ENCODE measurements at places on chromosomes 4 and X.
A peak's percentile ranks its signal among the peaks of the same experiment; 100 is the strongest.

GRCh38 chr4:118898684-118899138 lies 10.1 kb downstream of the SYNPO2 start:
- no peak for DNase-seq

- DNase-seq, result no peak
Measured at GRCh38 chrX:53048169-53049126, at the start of gene GPR173. Gene GPR173 (plus strand): TSS chrX:53048789. CDS start chrX:53076622, 27,833 bp downstream.

GRCh38 chrX:147846676-147847075 lies 65.0 kb upstream of the FMR1 start:
- no peak for DNase-seq

GRCh38 chr4:10629394-10629793 lies 55.2 kb downstream of the CLNK start:
- DNase-seq, result no peak

- DNase-seq, result no peak
Measured at GRCh38 chr4:139814323-139815015, 148.8 kb downstream of the MGST2 start.

DNA sequence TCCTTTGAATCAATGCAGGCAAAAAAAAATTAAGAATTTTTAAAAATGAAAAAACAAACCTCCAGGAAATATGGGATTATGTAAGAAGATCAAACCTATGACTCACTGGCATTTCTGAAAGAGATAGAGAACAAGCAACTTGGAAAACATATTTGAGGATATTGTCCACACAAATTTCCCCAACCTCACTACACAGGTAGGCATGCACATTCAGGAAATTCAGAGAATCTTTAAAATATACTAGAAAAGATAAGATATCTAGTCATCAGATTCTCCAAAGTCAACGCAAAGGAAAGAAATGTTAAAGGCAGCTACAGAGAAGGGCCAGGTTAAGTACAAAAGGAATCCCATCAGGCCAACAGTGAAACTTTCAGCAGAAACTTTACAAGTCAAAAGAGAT lies 85.6 kb downstream of the ANTXR2 start:
- DNase-seq, result no peak

DNA sequence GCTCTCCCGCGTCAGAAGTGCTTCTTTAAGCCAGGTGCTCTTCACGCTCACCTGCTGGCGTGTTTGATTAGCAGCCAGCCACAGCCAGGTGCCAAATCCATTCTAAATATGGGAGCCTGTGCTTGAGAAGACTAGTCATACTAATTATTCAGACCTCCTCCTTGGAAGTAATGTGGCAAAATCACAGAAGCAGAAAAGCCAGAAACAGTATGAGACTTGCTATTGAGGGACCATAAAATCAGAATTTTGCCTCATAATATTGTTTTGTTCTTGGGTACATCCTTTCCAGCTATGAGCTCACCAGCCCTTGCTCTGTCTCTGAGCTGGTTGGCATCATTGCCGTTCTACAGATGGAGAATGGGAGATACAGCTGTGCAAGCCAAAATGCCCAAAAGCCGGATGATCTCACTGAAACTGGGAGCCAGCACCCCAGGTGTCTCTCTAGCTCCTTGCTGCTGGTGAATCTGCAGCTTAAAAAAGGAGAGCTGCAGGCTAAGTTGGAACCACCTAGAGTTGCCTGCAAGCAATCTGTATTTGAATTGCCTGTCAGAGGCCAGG lies 205.4 kb downstream of the SHROOM3 start:
- no peak for DNase-seq

- peak; percentile 53 for DNase-seq
Measured at GRCh38 chrX:24647257-24648058, at the start of gene PCYT1B. Gene PCYT1B (minus strand): TSS chrX:24647347. CDS start chrX:24647105, 242 bp downstream.

- DNase-seq, result no peak
Measured at GRCh38 chrX:9670136-9670814, 95.4 kb downstream of the GPR143 start.

GRCh38 chrX:107447642-107448041 lies 1.8 kb upstream of the FRMPD3 start:
- no peak for DNase-seq

DNA sequence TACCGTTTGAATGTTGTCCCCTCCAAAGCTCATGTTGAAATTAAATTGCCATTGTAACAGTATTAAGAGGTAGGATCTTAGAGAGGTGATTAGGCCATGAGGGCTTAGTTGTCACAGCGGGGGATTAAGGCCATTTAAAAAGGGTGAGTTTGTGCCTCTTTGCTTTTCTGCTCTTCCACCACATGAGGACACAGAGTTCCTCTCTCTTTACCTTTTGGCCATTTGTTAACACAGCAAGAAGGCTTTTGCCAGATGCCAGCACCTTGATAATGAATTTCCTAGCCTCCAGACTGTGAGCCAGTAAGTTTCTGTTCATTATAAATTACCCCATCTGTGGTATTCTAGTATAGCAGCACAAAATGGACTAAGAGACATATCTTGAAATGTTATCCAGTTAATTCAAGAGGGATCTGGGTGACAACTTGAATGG lies 7.8 kb upstream of the HERC3 start:
- no peak for DNase-seq

DNA sequence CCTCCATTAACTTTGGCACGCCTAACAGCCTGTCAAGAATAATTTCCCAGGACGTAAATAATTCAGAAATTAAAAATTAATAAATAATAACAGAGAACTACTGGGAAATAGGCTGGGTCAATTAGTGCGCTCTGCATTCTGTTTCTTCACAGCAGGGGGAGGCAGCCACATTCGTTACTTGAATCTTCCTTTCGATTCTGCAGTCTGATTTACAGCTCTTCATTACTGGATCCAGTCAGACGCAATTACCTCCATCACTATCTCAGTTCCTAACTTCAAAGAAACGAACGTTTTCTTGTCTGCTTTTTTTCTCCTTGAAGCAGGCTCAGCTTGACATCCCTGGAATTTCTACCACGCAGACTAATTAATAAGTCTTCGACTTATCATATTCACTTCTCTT lies 9.0 kb upstream of the RPL34 start:
- DNase-seq, result no peak

- no peak for DNase-seq
Measured at GRCh38 chr4:25405453-25405852, 28.4 kb downstream of the ANAPC4 start.

GRCh38 chrX:57070185-57070984 lies 51.0 kb downstream of the SPIN2B start:
- DNase-seq, result no peak

GRCh38 chr4:3709061-3709845 lies 56.9 kb upstream of the ADRA2C start:
- DNase-seq, result no peak

- DNase-seq, result no peak
Measured at GRCh38 chr4:8182858-8183725, 16.0 kb upstream of the SH3TC1 start.

- DNase-seq, result no peak
Measured at GRCh38 chr4:106002994-106003393, 107.7 kb downstream of the NPNT start.

- DNase-seq, result no peak
Measured at GRCh38 chrX:55867181-55867651, 149.7 kb downstream of the RRAGB start.

- no peak for DNase-seq
Measured at GRCh38 chr4:150206265-150206664, 128.0 kb downstream of the DCLK2 start.

DNA sequence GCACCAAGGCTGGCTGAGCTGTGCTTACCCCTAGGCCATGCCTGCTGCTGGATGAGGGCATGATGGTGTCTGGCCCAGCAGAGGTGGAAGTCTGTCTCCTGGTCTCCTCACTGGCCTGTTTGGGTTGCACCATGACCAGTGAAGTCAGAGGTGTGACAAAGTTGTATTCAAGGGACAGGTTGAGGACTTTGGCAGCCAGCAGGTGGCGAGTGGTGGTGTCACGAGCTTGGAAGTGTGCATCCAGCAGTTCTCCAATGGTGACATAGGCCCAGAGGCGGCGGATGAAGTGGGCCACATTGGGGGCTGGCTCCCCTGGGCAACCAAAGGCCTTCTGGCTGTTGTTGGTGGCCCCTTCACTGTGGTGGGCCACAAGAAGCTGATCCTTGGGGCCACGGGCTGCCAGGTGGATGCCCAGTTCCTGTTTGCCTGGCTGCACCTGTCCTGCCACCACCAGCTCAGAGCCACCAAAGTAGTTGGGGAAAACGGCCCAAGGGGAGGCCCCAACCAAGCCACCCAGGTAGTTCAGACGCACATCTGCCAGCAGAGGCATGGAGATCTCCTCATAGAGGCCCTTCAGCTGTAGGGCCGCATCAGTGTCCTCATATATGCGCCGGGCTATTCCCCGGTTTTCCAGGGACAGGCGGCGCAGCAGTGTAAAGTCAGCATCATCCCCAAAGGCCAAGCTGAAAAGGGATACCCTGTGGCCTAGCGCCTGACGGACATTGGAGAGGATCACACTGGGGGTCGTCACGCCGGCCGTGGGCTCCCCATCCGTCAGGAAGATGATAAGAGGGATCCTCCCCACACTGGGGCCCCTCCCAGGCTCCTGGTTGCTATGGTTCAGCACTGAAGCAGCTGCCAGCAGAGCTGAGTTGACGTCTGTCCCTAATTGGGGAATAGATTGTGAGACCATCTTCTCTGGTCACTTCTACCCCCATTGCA lies 39.7 kb downstream of the ITIH6 start:
- no peak for DNase-seq

- DNase-seq, result no peak
Measured at GRCh38 chr4:183834252-183834651, 70.9 kb upstream of the STOX2 start.

- no peak for DNase-seq
Measured at GRCh38 chrX:476724-477075, 90.0 kb upstream of the PPP2R3B start.

DNA sequence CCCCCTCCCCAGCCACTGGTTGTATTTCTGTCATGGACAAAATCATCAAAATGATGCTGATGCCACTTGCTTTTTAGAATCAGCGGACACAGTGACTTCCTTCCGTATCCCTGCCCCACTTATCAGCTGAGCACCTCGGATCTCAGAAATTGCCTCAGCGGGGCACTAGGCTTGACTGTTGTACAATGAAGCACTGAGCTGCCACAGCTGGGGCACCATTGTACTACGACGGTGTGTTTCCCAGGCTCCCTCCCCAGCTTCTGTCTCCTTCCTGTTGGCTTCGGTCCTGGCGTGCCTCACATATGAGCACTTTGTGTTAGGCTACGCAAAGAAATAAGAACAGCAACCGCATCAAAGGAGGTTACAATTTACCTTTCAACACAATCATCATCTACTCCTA lies 82.4 kb downstream of the F11 start:
- no peak for DNase-seq

DNA sequence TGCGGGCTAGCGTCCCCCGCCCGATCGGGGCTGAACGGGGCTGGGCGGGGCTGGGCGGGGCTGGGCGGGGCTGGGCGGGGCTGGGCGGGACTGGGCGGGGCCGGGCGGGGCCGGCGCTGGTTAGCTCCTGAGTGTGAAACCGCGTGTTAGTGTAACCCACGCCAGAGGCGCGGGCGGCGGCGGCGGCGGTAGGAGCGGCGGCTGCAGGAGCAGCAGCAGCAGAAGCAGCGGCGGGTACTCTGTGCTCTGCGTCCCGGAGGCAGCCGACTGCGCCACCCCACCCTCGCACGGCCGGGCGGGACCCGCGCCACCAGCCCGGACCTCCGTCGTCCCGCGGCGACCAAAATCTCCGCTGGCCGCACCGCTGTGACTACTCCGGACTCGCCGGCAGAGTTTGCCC lies 128.1 kb downstream of the LAS1L start:
- DNase-seq, result no peak

GRCh38 chrX:48683411-48683982 lies at the start of gene WAS:
Gene WAS (plus strand): TSS chrX:48683799. CDS start chrX:48683854, 55 bp downstream.
- peak; percentile 59 for DNase-seq

DNA sequence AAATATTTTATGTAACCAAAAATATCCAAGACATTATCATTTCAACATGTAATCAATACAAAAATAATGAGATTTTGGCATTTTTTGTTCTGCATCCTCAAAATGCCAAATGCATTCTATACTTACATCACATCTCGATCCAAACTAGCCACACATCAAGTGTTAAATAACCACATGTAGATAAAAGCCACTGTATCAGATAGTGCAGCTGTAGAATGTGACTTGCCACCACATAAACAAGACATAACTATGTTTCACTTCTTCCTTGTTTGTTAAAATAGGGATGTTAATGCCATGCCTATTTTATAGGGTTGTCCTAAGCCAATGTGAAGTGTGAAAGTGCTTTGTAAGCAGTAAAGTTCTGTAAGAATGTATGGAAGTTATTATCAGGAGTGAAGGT lies 20.9 kb downstream of the INTS6L start:
- no peak for DNase-seq

GRCh38 chr4:71338846-71339593 lies at the start of gene SLC4A4:
Gene SLC4A4 (plus strand): TSS chr4:71339020.
- DNase-seq, result no peak

- no peak for DNase-seq
Measured at GRCh38 chrX:151692825-151693224, 2.4 kb upstream of the PRRG3 start.

GRCh38 chr4:179692222-179692621 lies 2250.0 kb upstream of the AGA start:
- DNase-seq, result no peak

DNA sequence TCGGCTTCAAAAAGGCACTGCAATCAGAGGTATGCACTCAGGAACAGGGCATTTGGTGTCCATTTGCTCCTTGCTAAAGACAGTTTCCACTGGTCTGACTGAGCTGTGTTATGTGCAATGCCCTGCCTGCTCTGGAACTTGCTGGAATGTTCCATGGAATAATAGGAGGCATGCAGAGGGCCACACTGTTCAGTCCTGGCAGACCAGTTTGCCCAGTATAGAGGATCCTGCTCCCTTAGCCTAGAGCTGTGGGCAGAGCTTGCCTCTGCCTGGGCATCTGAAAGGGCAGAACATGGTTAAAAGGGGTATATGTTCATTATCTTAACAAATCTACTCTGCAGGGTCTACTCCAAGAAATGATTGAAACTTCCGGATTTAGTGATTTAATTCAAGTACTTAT lies 27.8 kb upstream of the CD99L2 start:
- DNase-seq, result no peak

- no peak for DNase-seq
Measured at GRCh38 chrX:23554304-23554703, 113.0 kb upstream of the PRDX4 start.

GRCh38 chrX:108049649-108050048 lies 4.8 kb downstream of the VSIG1 start:
- DNase-seq, result no peak

- no peak for DNase-seq
Measured at GRCh38 chr4:166039822-166040221, 166.8 kb downstream of the TLL1 start.

- DNase-seq, result no peak
Measured at GRCh38 chrX:74670028-74670427, 55.6 kb upstream of the RLIM start.

Measured in central memory CD4-positive, alpha-beta T cell (primary cell).